ENCODE measurements at places on chromosomes 16 and 17.

DNA sequence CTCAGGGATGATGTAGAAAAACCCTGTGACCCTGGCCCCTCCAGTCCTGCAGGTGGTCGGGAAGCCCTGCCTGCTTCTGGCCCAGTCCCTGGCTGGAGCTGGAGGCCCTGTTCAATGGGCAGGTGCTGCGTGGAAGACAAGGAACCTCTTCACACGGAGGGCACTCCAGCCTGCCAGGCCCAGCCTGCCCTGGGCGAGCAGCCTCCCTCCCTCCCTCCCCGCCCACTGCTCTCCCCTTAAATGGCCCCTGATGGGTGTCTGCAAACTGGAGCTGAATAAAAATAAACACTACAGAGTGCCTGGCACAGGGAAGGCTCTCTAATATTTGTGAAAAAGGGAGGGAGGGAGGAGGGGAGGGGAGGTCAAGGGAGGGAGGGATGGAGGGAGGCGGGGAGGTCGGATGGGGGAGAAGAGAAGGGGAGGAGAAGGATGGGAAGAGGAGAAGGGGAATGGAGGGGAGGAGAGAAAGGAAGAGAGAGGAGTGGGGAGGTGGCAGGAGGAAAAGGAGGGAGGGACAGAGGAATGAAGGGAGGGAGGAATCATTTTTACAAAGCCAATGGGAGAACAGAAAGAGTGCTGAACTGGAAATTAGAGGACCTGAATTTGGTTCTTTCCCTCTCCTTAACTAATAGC is 222.8 kb upstream of the TNRC6C start:
- DNase-seq: no peak

DNA sequence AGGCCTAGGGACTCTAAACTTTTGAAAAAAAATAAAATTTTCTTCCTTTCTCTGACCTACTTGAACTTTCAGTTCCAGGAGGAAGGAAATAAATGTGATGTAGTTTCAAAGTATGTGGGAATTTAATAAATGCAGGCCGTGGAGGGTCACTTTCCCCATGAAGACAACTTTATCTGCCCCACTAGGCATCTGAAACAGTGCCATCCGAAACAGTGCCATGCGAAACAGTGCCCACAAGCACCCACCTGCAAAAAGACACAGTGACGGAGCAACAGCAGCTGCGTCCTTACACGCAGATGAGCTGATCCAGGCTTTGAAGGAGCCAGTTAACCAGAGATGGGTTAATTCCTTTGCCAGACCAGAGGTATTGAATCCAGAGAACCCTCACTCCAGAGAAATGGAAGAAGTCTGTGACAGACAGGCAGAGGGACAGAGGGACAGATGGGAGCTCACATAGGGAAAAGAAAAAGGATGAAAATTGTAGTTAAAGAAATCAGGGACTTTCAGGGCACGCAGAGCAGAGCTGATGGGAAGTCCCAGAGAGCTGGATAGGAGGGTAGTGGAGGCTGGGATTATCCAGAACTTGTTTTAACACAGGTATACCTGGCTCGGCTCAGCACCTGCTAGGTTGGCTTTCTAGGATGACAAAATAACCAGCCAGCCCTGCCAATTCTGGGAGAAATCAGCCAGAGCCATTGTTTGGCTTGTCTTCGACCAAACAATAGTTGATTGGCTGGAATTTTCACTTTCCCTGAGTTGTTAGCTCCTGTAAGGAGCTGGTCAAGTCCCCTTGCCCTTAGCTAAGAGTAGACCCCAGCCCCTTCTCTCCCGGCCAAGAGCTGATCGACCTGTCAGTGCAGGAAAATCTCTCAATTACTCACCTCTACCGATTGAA is 17.1 kb upstream of the HOXB13 start:
- DNase-seq: no peak

GRCh38 chr16:66103211-66103610 is 263.3 kb upstream of the CDH5 start:
- no peak for DNase-seq

DNA sequence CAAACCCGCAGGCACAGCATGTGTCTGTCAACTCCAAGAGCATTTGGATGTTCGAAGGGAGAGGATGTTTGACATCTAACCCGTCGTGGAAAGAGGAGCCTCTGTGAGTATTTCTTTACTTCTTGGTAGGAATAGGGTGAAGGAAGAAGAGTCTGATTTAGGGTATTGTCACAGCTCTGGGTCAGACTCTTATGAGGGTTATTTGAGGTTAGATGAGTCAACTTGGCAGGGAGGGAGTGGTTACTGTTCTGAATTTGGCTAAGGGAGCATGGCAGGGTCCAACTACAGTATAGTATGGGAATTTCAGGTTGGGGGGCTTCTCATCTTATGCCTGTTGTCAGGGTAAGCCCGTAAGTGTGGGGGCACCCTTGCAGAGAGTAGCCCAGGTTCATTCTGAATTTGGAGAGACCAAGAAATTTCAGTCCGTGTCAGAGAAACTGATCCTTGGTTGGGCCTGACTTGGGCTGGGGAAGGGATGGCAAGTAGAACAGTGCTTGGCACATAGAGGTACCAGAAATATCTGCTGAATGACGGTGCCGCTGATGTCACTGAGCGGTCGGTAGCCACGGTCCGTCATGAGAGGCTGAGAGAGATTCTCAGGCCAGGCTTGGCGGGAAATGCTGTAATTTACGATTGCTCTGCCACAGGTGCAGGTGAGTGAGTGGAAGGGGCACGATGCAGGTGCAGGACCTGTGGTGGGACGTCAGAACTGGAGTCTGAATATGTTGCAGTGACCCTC is 43.2 kb downstream of the MYH3 start:
- DNase-seq: no peak

DNA sequence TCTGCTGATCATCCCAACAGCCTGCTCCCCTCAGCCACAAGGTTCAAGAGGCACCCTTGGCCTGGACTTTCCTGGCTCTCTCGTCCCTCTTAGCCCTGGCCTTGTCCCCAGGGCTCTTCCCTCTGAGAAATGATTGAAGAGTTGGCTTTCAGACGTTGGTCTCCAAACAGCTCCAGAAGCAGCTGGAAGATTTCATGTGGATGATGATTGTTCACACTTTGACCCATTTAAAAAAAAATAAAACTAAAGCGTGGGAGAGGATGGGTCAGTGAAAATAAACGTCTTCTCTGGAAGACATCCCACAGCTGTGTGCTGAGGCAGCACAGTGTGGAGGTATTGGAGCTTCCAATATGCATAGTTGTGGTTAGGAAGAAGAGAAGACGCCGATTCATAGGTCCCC is 54.7 kb upstream of the CDH11 start:
- no peak for DNase-seq

DNA sequence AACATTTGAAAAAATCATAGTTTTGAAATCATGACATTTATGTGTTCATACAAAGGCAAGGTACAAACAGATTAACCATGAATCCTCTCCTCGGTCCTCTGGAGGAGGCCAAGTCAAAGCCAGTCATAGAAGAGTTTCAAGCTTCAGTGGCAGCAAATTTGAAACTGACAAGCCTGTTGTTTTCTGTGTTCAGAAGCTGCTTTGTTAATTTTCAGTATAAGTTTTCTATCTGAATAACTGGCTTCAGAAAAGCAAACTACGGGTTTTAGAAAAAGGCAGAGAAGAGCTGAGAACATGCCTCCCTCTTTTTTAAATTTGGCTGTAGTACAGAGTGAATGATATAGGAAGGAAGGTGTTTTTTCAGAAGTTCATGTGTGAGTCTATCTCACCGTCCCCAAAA is 79.6 kb upstream of the CLEC18B start:
- no peak for DNase-seq

DNA sequence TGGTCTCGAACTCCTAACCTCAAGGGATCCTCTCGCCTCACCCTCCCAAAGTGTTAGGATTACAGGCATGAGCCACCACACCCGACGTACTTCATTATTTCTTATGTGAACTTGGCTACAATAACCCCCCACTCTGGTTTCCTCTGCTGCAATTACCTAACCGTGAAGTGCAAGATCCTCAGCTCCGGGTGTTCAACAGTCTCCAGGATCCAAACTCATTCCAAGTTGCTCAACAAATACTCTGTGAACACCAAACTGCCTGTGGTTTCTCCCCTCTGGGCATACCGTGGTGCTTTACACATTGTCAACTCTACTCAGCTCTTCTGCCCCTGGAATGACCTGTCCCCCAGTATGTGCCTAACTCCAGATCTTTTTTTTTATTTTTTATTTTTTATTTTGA is 6.8 kb upstream of the SULT1A1 start:
- DNase-seq: no peak

DNA sequence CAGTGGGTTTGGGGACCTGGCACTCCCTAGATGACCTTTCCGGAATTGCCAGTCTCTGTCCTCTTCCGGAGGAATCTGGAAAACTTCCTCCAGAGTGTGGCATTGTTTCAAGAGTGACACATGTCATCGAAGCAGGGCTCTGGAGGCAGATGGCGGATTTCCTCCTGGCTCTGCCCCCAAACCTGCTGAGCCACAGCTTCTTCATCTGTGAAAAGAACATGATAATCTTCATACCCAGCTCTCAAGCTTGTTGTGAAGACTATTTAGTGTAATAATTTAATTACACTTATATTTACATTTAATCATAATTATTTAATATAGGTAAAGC is 19.7 kb upstream of the TEX2 start:
- DNase-seq: no peak

DNA sequence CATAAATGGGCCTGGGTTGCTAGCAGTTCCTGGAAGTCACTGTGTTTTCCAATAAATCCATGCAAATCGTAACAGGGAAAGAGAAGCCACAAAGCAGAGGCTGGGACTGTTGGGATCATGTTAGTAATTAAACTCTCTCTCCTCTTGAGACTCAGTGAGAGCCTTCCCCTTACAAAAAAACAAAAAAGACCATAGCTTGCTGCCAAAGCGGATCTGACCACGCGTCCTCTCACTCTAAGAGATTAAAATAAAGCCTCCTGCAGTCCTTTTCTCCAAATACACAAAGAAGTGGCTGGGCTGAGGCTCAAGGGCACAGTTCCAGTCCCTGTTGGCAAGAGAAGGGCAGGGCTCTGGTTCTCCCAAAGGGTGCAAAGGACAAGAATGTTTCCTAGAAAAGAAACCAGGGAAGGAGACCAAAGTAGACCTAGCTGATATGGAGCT is 38.5 kb downstream of the PIGL start:
- peak; percentile 21 for DNase-seq

DNA sequence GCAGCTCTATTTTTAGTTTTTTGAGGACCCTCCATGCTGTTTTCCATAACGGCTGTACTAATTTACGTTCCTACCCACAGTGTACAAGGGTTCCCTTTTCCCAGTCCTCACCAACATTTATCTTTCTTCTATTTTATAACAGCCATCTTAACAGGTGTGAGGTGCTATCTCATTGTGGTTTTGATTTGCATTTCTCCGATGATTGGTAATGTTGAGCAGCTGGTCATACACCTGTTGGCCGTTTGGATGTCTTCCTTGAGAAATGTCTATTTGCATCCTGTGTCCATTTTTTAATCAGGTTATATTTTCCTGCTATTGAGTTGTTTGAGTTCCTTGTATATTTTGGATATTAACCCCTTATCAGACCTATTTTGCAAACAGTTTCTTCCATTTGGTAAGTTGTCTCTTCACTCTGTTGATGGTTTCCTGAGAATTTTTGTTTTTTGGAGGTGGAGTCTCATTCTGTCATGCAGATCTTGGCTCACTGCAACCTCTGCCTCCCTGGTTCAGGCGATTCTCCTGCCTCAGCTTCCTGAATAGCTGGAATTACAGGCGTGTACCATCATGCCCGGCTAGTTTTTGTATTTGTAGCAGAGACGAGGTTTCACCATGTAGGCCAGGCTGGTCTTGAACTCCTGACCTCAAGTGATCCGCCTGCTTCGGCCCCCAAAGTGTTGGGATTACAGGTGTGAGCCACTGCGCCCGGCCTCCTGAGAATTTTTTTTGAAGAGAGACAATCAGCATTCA is 279.6 kb downstream of the SNX29 start:
- no peak for DNase-seq

- peak; percentile 53 for DNase-seq
These were observed 40.2 kb upstream of the SMPD3 start for GRCh38 chr16:68488554-68488953.

GRCh38 chr17:351449-351738 is 1.2 kb downstream of the RPH3AL start:
- no peak for DNase-seq

All from head of caudate nucleus (tissue), 42 donors.